Activated CD8-positive, alpha-beta memory T cell treated with anti-CD3 and anti-CD28 coated beads, Interleukin-2, amount 50 U/mL, for 4 hours (primary cell): ENCODE measurements at places on chromosomes 7 and 10.

GRCh38 chr7:97847791-97848190, 24.4 kb downstream of the ASNS start:
- DNase-seq: no peak

DNA sequence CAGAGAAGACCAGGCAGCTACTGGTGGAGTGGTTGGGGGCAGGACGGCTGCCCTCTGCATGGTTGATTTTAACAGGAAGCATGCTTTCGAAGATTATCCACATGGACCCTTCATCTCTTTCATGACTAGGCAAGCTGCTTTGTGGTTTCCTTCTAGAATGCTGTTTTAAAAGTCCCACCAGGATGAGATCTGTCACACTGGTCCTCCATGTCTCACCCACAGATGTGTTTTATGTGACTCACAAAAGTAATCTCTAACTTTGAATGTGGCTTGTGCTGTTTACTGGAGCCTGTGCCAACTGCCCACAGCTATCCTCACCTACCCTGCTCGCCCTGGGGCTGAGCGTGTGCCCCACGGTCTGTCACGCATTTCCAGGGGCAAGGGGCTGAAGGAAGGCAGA, 188.8 kb downstream of the GFRA1 start:
- no peak for DNase-seq

- DNase-seq: no peak
Measured at GRCh38 chr7:47962262-47962661, 14.0 kb upstream of the PKD1L1 start.

DNA sequence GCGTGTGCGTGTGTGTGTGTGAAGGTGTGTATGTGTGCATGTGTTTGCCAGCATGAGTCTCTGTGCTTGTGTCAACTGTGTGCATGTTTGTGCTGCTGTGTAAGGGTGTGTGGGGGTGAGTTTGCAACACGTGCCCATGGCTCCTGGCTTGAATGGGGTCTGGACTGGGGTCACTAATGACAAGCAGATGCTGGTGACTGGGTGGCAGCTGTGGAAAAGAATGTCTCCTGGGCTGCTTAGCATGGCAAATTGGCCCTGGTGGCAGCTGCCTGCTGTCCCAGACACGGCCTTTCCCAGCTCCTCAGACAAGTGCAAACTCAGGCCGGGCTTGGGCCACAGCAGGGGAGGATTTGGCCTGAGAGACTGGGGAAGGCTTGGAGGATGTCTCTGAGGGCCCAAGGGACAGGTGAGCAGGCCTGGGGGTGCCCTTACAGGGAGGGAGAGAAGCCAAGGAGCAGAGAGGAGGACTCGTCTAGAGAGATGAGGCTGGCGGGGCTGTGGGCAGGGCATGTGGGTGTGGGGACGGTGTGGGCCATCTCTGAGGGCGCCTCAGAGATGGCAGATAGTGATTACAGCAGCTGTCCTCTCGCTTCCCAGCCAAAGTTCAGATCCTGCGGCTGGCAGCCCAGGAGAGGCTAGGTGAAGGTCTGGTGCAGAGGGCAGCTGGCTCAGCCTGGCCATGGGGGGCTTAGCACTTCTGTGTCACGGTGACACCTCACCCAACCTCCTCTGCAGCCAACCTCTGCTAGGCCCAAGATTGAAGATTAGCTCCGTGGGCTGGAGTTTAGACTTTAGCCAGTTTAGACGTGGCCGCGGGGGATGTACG, 1.5 kb downstream of the AQP1 start:
- no peak for DNase-seq

- DNase-seq: peak; percentile 63
Measured at GRCh38 chr10:103470761-103471653, 8.0 kb downstream of the CALHM3 start.

GRCh38 chr7:147153571-147153970, 1037.0 kb downstream of the CNTNAP2 start:
- DNase-seq: no peak

DNA sequence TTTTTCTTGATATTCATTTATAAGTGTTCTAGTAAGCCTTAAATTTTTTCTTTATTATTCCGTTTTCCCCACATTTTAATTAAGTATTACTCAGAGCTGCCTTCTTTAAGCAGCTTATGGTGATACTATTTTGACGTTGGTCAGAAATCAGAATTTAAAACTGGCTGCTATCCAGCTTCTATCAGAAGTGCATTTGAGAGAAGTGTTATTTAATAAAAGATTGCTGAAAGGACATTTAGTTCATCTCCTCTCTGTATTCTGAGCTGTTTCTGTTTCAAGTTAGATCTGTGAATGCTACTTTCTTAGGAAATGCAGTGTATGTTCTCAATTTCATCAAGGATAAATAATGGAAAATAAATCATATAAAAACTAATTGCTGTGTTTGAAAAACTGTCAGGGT, 17.4 kb downstream of the KLHL7 start:
- no peak for DNase-seq

DNA sequence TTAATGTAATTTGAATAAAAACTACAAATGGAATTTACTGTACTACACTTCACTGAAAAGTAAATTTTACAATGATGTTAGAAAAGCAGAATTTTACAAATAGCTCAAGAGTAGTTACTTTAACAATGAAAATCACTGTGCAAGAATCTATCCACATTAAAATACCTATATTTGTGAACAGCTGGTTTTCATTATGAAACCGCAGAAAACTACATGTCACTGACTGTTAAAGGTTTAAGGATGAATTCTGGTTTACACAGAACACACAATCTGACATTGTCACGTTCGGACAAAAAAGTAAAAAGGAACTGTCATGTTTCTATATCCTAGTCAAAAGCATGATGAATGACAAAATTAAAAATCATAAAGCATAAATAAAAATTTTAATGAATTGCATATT, 415.3 kb upstream of the PRKCQ start:
- no peak for DNase-seq
